ENCODE measurements at places on chromosomes 5 and 9.

- no peak for DNase-seq
Measured at GRCh38 chr5:179427032-179427675, 81.9 kb upstream of the ADAMTS2 start.

DNA sequence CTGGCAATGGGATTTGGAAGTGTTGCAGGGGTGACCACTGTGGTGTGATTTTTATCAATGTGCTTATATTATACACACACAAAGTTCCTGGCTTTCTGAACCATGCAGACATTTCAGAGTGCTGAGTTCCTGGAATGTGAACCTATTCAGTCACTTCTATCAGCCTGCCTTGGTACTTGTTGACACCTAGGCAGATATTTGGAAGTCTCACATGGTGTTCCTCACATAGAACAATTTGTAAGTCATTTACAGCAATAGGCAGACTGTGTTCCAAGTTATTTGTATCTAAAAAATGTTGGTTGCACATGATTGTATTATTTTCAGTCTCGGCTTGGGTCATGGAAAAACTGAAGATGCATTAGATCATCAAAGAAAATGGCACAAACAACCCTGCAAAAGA lies 182.2 kb downstream of the SREK1 start:
- DNase-seq = no peak

- no peak for DNase-seq
Measured at GRCh38 chr5:88450239-88450638, 181.6 kb upstream of the TMEM161B start.

GRCh38 chr5:149338364-149338763 lies 6.9 kb upstream of the GRPEL2 start:
- DNase-seq = no peak

DNA sequence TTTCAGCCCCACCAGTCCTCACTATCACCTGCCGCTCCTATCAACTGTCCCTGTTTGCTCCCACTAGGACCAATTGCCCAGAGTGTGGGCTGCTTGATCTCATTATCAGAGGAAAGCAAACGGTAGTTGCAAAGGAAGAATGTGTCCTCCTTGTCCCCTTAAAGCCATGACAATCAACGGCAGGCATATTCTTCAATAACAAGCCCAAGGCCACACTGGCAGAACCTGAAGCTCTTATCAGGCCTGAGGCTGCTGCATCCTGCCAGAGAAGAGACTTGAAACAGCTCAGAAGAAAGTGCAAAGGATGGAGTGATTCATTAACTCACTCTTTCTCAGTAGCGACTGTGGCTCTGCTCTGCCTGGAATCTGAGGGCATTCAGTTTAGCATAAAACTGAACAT lies 39.2 kb upstream of the MAN2A1 start:
- no peak for DNase-seq

GRCh38 chr5:142408981-142409481 lies 84.2 kb upstream of the SPRY4 start:
- DNase-seq = no peak

- no peak for DNase-seq
Measured at GRCh38 chr5:174425271-174425963, 299.0 kb upstream of the MSX2 start.

GRCh38 chr9:84668196-84669012 lies 1.1 kb upstream of the NTRK2 start:
- DNase-seq = no peak

DNA sequence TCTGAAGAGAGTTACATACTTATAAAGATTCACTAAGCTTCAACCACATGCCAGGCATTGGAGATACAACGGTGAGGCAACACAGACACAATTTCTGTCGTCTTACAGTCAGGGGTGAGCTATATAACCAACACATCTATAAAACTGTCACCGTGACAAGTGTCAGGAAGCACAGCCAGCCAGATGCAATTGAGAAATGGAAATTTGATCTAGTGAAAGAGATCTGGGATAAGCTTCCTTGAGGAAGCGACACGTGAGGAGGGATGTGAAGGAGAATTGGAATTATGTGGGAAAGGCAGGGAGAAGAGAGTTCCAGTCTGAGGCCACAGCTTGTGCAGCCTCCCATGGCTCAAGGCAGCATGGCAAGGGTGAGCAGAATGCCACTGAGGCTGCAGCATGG lies 50.9 kb upstream of the ZNF354B start:
- no peak for DNase-seq

- no peak for DNase-seq
Measured at GRCh38 chr9:114384836-114385396, 2.9 kb downstream of the AKNA start.

- peak; percentile 81 for DNase-seq
Measured at GRCh38 chr9:38068701-38069628, at the start of gene SHB. SHB (minus strand) TSS chr9:38069227; CDS start chr9:38068645, 582 bp downstream.

GRCh38 chr9:110241260-110241857 lies 14.9 kb downstream of the TXN start:
- DNase-seq = no peak

GRCh38 chr9:115006660-115007059 lies 76.3 kb upstream of the TNFSF8 start:
- no peak for DNase-seq

DNA sequence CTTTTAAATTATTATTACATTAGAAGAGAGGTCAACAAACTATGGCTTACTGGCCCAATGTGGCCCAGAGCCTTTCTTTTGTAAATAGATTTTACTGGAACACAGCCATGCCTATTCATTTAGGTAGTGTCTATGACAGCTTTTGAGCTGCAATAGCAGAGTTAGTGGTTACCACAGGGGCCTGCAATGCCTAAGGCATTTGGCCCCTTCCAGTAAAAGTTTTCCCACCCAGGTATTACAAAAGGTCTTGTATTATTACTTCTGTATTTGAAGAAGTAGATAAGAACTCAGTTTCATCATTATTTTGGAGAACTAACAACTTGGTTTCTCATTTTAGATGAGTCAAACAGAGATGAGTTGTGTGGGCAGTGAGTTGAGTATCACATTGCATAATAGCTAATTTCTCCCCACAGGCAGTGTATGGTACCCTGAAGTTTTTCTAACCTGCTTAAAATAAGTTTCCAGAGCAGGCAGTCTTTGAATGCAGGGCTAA lies 9.5 kb downstream of the MTRR start:
- no peak for DNase-seq
